Airway epithelial cell (primary cell): ENCODE measurements at places on chromosomes 7 and 10. TPM values are rescaled to one million over a fixed set of nuclear protein-coding genes. Genes with fewer than 3 reads are reported as not detected.

HOXA6 gene
- total RNA-seq = not detected in 2 replicates

INTS1 gene
- 80.8 and 85.8 TPM in 2 replicates for total RNA-seq

GTF2IRD2 gene
- 3.7 and 5.9 TPM in 2 replicates for total RNA-seq

ATG9B gene
- total RNA-seq = not detected in 2 replicates

STRIP2 gene
- total RNA-seq = 3.2 and 3.8 TPM in 2 replicates

MYPN gene
- not detected in 2 replicates for total RNA-seq

HSPA12A gene
- total RNA-seq = 1.5 and 2.2 TPM in 2 replicates

CYTH3 gene
- 12.3 and 15.4 TPM in 2 replicates for total RNA-seq

TRIM73 gene
- not detected in 2 replicates for total RNA-seq

SAMD9 gene
- 7.5 and 10.4 TPM in 2 replicates for total RNA-seq

MIOS gene
- 26.2 and 31.8 TPM in 2 replicates for total RNA-seq

OR2A1 gene
- total RNA-seq = not detected in 2 replicates

OR2A7 gene
- total RNA-seq = 2.5 and 2.7 TPM in 2 replicates

CHST15 gene
- total RNA-seq = 15.0 and 19.7 TPM in 2 replicates

GARIN1A gene
- total RNA-seq = 0.21 TPM in 1 of 2 replicates, not detected in the other

MSMB gene
- 0.84 and 2.0 TPM in 2 replicates for total RNA-seq

EFCAB10 gene
- 0.35 TPM in 1 of 2 replicates, not detected in the other for total RNA-seq

CFAP69 gene
- 0.28 and 0.49 TPM in 2 replicates for total RNA-seq

INHBA gene
- total RNA-seq = 3.8 and 5.9 TPM in 2 replicates

RPEL1 gene
- not detected in 2 replicates for total RNA-seq

BTBD16 gene
- 0.14 and 0.42 TPM in 2 replicates for total RNA-seq

SEMA4G gene
- total RNA-seq = 1.2 and 1.9 TPM in 2 replicates

CTTNBP2 gene
- total RNA-seq = 1.0 and 2.5 TPM in 2 replicates

ATXN7L1 gene
- total RNA-seq = 3.3 and 11.5 TPM in 2 replicates

ABLIM1 gene
- 76.6 and 85.5 TPM in 2 replicates for total RNA-seq

CNTNAP2 gene
- total RNA-seq = 4.3 and 7.3 TPM in 2 replicates

UNCX gene
- not detected in 2 replicates for total RNA-seq

STX1A gene
- 6.9 and 13.1 TPM in 2 replicates for total RNA-seq

BLVRA gene
- 62.6 and 76.1 TPM in 2 replicates for total RNA-seq

PRSS37 gene
- not detected in 2 replicates for total RNA-seq

PUS7 gene
- total RNA-seq = 14.8 and 19.9 TPM in 2 replicates

LFNG gene
- total RNA-seq = 44.6 and 46.8 TPM in 2 replicates

ZNF736 gene
- 3.2 and 3.6 TPM in 2 replicates for total RNA-seq
